ENCODE measurements at places on chromosomes 6 and 20.

DNA sequence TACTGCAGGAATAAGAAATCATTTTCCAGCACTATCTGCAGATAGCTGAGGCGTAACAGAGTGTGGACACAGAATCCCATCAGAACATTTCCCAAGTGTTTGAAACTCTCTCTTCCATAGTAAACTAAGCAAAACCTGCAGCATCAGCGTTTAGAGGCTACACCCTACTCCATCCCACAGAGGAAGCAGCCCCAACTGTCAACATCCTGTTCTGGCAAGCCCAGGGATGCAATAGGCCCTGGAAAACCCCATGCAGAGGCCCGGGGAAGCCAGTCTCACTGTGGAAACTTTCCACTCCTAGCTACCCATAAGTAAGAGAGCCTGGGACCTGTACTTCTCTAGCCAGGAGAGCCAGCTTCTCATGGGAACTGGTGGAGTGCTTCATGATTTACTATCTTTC is 129.4 kb downstream of the LY86 start:
- no peak for DNase-seq

- DNase-seq = no peak
Measured at GRCh38 chr20:38144598-38144973, 20.5 kb downstream of the TGM2 start.

- DNase-seq = no peak
Measured at GRCh38 chr6:119052987-119053386, 25.5 kb downstream of the FAM184A start.

DNA sequence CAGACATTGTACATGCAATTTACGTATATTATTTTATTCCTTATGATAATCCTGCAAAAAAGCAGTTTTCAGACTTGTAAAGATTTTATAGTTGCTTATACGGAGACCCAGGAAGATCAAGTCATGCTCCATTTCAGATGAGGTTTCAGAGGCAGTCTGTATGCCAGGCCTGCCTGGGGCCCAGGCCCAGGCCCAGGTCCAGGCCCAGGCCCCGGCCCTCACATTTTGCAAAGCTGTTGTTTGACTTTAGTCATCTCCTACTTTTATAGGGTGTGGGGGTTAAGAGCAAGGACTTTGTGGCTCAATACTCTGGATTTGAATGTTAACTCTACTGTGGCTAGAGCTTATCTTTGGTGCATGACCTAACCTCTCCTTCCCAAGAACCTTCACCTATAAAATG is 217.9 kb downstream of the SAMD5 start:
- no peak for DNase-seq

- DNase-seq = no peak
Measured at GRCh38 chr20:2604506-2604835, 48.0 kb upstream of the NOP56 start.

Data from iPS DF 19.7 (cell line).